Sigmoid colon (tissue), 7 donors: ENCODE measurements at places on chromosomes 16 and 17.

- peak overlapping the region; percentile 97 for H3K27ac ChIP-seq
- peak; percentile 63 for DNase-seq
- H3K4me1 ChIP-seq = no peaks in the 10 kb centered on the region
- H3K27me3 ChIP-seq = no peaks in the 10 kb centered on the region
- peaks cover 17% of the 10 kb centered on the region for H3K36me3 ChIP-seq
- H3K4me3 ChIP-seq = peak overlapping the region; percentile 42
Observed at GRCh38 chr17:28645576-28645939, 600 bp upstream of the BLTP2 start.

- DNase-seq = no peak
- H3K4me3 ChIP-seq = no peak overlapping the region
- H3K27ac ChIP-seq = peak overlapping the region; percentile 5
- H3K27me3 ChIP-seq = no peaks in the 10 kb centered on the region
- H3K36me3 ChIP-seq = no peaks in the 10 kb centered on the region
- H3K4me1 ChIP-seq = no peaks in the 10 kb centered on the region
Observed at GRCh38 chr17:79339321-79339720, 264.7 kb downstream of the ENGASE start.

GRCh38 chr16:15993946-15994665 lies 44.7 kb downstream of the ABCC1 start:
- no peak for DNase-seq
- H3K4me1 ChIP-seq = peaks cover 90% of the 10 kb centered on the region
- no peak overlapping the region for H3K4me3 ChIP-seq
- peak overlapping the region; percentile 80 for H3K27ac ChIP-seq
- H3K36me3 ChIP-seq = no peaks in the 10 kb centered on the region
- H3K27me3 ChIP-seq = no peaks in the 10 kb centered on the region

DNA sequence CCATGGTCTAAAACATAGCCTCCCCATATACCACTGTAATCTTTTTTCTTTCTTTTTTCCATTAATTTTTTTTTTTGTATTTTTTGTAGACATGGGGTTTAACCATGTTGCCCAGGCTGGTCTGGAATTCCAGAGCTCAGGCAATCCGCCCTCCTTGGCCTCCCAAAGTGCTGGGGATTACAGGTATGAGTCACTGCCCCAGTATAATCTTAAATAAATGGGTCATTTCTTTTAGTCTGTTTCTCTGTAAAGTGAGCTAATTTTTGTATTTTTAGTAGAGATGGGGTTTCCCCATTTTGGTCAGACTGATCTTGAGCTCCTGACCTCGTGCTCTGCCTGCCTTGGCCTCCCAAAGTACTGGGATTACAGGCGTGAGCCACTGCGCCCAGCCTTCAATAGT lies 5.7 kb upstream of the NME1 start:
- peaks cover 5% of the 10 kb centered on the region for H3K4me1 ChIP-seq
- no peak overlapping the region for H3K4me3 ChIP-seq
- DNase-seq = no peak
- no peak overlapping the region for H3K27ac ChIP-seq
- no peaks in the 10 kb centered on the region for H3K36me3 ChIP-seq

DNA sequence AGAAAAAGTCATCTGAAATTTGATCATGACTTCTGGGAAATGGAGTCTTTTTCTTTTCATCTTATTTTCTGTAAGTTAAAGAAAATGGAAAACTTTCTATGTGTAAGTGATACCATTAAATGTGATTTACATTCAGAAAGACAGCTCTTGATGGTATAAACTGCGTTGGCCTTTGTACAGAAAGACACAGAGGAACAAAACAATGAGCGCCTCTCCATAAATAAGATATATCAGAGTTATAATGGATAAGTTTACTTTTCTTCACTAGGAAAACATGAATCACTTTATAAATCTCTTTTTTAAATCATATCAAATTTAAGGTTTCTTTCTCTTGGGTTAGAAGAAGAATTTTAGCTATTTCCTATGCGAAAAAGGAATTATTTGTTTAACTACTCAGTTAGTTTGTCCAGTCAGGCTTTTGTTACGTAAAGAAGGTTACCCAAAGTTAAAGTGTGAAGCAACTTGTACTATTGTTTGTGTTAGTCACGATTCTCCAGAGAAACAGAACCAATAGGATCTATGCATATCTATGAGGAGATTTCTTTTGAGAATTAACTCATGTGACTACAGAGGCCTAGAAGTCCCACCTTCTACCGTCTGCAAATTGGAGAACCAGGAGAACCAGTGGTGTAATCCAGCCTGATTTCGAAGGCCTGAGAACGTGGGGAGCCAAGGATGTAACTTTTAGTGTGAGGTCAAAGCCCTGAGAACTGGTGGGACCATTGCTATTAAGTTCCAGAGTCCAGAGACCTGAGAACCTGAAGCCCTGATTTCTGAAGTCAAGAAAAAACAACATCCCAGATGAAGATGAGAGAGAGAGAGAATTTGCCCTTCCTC lies 295.4 kb upstream of the KCNJ16 start:
- DNase-seq = no peak
- H3K27me3 ChIP-seq = no peaks in the 10 kb centered on the region
- no peak overlapping the region for H3K4me3 ChIP-seq
- H3K4me1 ChIP-seq = no peaks in the 10 kb centered on the region
- no peak overlapping the region for H3K27ac ChIP-seq

GRCh38 chr16:29154676-29155121 lies 169.8 kb downstream of the LAT start:
- H3K27ac ChIP-seq = peak overlapping the region; percentile 67
- DNase-seq = no peak
- no peaks in the 10 kb centered on the region for H3K36me3 ChIP-seq
- H3K27me3 ChIP-seq = no peaks in the 10 kb centered on the region
- H3K4me3 ChIP-seq = no peak overlapping the region
- H3K4me1 ChIP-seq = no peaks in the 10 kb centered on the region

GRCh38 chr17:80447790-80448189 lies 28.6 kb downstream of the NPTX1 start:
- H3K27me3 ChIP-seq = no peaks in the 10 kb centered on the region
- H3K36me3 ChIP-seq = no peaks in the 10 kb centered on the region
- H3K4me1 ChIP-seq = peaks cover 14% of the 10 kb centered on the region

- no peaks in the 10 kb centered on the region for H3K27me3 ChIP-seq
- H3K27ac ChIP-seq = peak overlapping the region; percentile 76
- H3K4me1 ChIP-seq = no peaks in the 10 kb centered on the region
Observed at GRCh38 chr16:2339521-2340484, 725 bp downstream of the ABCA3 start.

GRCh38 chr17:28331891-28332420 lies 3.3 kb downstream of the IFT20 start:
- H3K4me1 ChIP-seq = peaks cover 34% of the 10 kb centered on the region
- no peak overlapping the region for H3K4me3 ChIP-seq
- H3K27ac ChIP-seq = no peak overlapping the region

GRCh38 chr16:51542981-51543815 lies 392.1 kb upstream of the SALL1 start:
- no peaks in the 10 kb centered on the region for H3K27me3 ChIP-seq
- H3K27ac ChIP-seq = no peak overlapping the region
- no peaks in the 10 kb centered on the region for H3K36me3 ChIP-seq
- H3K4me3 ChIP-seq = no peak overlapping the region
- H3K4me1 ChIP-seq = no peaks in the 10 kb centered on the region
- no peak for DNase-seq

GRCh38 chr16:73043828-73044467 lies 4.0 kb downstream of the ZFHX3 start:
- H3K27ac ChIP-seq = peak overlapping the region; percentile 94
- no peaks in the 10 kb centered on the region for H3K27me3 ChIP-seq
- no peak overlapping the region for H3K4me3 ChIP-seq
- peaks cover 69% of the 10 kb centered on the region for H3K4me1 ChIP-seq

DNA sequence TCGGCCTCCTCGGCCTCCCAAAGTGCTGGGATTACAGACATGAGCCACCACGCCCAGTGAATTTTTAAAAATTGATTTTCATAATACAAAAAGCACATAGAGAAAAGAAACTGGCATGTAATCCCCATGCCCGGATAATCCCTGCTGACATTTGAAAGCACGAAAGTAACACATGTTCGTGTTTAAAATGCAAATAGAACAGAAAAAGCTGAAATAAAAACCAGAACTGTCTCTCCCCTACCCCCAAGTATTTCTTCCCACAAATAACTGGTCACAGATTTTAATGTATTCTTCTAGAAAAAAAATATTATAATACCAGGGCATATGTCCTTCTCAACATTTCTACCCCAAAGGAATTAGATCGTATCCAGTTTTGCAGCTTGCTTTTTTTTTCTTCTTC lies 222.9 kb downstream of the SLC39A11 start:
- DNase-seq = no peak
- no peaks in the 10 kb centered on the region for H3K36me3 ChIP-seq
- no peak overlapping the region for H3K27ac ChIP-seq
- H3K4me1 ChIP-seq = no peaks in the 10 kb centered on the region
- no peaks in the 10 kb centered on the region for H3K27me3 ChIP-seq

DNA sequence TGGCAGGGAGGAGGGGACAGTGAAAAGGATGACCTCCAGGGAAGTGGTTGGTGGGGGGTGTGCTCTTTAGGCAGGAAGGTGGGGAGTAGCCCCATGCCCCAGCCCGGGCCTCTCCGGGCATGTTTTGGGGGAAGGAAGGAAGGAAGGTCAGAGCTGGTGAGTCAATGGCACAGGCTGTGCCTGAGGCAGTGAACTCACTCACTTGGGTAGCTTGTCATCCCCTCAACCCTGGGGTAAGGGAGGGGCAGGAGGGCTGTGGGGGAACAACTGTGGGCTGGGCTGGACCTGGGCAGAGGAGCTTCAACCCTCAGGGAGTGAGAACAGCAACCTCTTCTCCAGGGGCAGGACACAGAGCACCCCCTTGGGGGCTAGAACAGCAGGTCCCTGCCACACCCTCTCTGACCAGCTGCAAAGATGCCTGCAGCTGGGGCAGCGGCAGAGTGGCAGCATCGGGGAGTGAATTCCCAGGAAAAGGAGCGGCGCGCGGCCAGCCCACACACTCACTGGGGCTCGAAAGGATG lies 6.3 kb downstream of the CSF3 start:
- peaks cover 56% of the 10 kb centered on the region for H3K4me1 ChIP-seq
- peaks cover 33% of the 10 kb centered on the region for H3K36me3 ChIP-seq
- no peak overlapping the region for H3K4me3 ChIP-seq
- H3K27ac ChIP-seq = peak overlapping the region; percentile 55
- no peaks in the 10 kb centered on the region for H3K27me3 ChIP-seq

DNA sequence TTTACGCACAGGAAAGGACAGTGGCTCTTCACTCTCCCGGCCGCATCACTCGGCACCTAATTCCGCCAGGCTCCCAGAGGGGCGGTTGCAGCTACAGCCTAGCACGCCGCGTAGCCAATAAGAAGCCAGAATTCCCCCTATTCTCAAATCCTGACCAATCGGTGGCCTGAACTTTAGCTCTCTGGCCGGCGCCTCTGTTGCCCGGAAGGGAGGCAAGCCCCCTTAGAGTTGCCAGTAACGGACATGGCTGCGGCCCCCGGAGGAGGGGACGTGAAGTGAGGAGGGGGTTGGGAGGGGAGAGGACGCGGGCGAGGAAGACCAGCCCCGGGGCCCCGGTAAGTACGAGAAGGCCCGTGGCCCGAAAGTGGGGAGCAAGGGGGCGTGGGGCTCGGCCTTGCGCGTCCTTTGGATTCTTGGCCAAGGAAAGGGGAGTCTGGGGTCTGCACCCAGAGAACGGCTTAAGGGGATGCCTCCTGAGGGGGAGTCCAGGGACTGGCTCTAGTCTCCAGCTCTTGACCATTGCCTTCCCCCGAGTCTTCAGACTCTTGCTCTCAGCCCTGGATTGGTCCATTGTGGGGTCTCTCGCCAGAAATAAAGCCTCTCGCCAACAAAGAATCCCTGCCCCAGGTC lies at the start of gene TMEM94:
Gene TMEM94, plus strand, starts transcription at position 219 of the 630 bp plus-strand sequence. CDS start 15,271 bp downstream, outside the sequence.
- DNase-seq = peak; percentile 99
- H3K4me3 ChIP-seq = peak within 1 kb of the TSS; percentile 74
- H3K27ac ChIP-seq = peak within 1 kb of the TSS; percentile 88
- no peaks in the 10 kb centered on the region for H3K36me3 ChIP-seq
- H3K27me3 ChIP-seq = no peaks in the 10 kb centered on the region
- H3K4me1 ChIP-seq = peaks cover 28% of the 10 kb centered on the region

DNA sequence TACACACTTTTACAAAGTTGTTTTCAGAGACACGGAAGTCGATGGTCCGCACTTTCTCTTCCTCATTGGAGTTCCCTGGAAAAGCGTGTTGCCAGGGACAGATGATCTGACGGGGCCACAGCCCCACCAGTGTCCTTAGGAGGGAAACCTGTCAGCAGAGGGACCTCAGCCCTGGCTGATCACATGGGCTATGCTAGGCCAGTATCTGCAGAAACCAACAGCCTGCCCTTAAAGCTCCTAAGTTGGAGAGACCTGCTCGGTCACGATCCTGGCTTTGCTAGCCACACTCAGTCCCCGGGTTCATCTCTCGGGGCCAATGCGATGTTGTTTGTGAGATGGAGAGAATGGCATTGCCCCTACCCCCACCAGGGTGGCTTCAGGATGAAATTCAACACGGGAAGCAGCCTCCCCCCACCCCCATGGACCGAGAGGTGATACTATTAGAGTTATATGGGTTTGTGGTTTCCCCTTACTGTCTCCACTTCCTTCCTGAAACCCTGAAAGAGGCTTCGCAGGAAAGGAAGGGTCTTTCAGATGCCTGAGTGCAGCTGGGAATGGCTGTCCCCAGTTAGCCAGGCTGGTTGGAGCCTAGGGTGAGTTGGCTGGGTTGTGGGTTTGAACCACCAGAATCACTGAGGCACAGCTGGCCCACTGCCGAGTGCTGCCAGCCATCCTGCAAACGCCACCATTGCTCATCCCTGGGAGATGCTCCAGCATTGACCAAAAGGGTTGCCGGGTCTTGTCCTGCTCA lies 16.6 kb downstream of the RMI2 start:
- H3K27ac ChIP-seq = no peak overlapping the region
- no peaks in the 10 kb centered on the region for H3K36me3 ChIP-seq
- H3K4me3 ChIP-seq = no peak overlapping the region
- no peak for DNase-seq

DNA sequence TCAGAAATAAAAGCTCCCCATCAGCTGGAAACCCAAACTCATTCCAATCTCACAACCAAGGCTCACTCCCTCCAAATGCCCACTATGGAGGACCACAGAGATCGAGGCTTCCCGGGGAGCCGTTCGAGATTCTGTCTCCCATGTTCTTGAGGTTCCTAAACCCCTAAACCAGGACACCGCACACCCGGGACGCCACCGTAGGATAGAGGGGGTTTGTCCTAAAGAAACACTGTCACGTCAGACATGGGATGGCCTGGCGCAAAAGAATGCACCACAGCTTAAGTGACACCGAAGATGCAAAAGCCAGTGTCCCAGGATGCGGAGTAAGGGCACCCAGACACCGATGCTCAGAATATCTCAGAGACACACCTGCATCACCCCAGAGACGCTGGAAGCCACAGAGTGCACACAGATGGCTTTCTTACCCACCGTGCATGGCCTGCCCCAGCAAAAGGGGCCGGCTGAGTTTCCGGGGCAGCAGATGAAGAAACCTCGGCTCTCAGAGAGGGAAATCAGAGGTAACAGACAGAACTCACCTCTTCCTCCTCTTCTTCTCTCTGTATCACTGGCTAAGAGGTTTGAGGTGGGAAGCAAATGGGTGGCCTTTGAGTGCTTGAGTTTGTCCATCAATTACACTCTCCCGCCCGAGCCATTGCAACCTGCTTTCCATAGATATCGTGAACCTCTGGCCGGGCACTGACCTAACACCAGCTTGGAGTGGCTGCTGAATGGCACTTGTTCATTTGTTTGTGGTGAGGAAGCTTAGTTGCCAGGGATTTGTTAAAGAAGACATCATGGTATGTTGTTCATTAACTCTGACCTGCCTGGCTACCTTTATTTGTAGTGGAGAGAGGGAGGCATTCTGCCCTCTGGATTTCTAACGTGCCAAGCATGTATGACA lies 65.1 kb upstream of the TNRC6C start:
- no peak overlapping the region for H3K27ac ChIP-seq
- no peaks in the 10 kb centered on the region for H3K27me3 ChIP-seq
- peak; percentile 48 for DNase-seq
- H3K4me1 ChIP-seq = no peaks in the 10 kb centered on the region
- H3K36me3 ChIP-seq = no peaks in the 10 kb centered on the region
